M059J (cell line): ENCODE measurements at places on chromosomes 16 and 17. TPM values are rescaled to one million over a fixed set of nuclear protein-coding genes. Genes with fewer than 3 reads are reported as not detected.

DNA sequence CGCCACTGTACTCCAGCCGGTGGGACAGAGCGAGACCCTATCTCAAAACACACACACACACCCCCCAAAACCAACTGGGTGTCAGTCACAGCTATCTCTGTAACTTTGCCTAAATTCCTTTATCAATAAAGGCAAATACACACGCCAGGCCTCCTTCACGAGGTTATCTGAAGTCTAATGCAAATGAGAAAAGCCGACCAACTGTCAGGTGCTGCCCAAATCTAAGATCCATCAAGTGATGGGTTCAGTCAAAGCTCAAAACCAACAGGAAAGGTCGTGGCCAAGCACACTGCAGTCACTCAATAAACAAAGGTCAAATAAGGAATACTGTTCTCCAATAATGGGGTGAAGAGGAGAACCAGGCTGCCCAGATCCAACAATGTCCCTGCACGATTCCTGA, 1.1 kb downstream of the ANKFY1 start:
- DNase-seq, result no peak

- DNase-seq, result no peak
These were observed 1.5 kb downstream of the GSDMB start for GRCh38 chr17:39916918-39917317.

IGF2BP1 gene
- total RNA-seq, result 0.22 and 1.6 TPM in 2 replicates

DNA sequence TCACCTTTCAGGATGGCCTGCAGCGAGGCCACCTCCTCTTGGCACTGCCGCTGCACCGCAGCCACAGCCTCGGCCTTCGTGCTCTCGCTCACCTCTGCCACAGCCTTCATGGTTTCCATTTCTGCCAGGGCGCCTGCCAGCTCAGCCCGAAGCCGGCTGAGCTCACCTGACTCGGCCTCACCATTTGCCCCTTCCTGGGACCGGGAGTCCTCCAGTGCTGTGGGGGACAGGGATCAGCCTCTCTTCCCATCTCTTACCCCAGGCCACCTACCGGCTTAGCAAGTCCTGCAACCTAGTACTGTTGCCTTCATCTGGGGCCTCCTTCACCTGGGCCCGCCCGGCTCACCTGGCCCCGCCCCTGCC, 658 bp downstream of the RABEP2 start:
- DNase-seq, result no peak

DNA sequence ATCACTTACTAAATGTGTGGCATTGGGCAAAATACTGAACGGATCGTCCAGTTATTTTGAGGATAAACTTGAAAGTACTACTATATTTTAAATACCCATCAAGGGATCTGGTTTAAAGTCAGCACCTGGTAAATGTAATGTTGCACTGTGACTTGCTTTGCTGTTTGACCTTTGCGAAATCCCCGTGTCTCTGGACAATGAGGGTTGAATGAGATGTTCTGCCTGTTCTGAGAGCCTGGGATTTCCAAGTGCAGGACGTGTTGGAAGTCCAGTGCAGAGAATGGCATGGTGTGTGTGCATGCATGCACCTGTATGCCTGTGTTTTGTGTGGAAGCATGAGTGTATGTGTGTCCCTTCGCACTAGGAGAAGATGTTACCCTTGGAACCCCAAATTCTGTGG, 106.6 kb downstream of the N4BP1 start:
- DNase-seq, result no peak

- no peak for DNase-seq
These were observed 92.2 kb upstream of the CACNG3 start for GRCh38 chr16:24163935-24164334.

NPW gene
- total RNA-seq, result 0.12 TPM in 1 of 2 replicates, not detected in the other

GRCh38 chr17:39602533-39603303, 5.0 kb downstream of the NEUROD2 start:
- no peak for DNase-seq

GRCh38 chr17:46730026-46730425, 88.5 kb downstream of the WNT3 start:
- no peak for DNase-seq
